ENCODE measurements at places on chromosomes 4 and X.

DNA sequence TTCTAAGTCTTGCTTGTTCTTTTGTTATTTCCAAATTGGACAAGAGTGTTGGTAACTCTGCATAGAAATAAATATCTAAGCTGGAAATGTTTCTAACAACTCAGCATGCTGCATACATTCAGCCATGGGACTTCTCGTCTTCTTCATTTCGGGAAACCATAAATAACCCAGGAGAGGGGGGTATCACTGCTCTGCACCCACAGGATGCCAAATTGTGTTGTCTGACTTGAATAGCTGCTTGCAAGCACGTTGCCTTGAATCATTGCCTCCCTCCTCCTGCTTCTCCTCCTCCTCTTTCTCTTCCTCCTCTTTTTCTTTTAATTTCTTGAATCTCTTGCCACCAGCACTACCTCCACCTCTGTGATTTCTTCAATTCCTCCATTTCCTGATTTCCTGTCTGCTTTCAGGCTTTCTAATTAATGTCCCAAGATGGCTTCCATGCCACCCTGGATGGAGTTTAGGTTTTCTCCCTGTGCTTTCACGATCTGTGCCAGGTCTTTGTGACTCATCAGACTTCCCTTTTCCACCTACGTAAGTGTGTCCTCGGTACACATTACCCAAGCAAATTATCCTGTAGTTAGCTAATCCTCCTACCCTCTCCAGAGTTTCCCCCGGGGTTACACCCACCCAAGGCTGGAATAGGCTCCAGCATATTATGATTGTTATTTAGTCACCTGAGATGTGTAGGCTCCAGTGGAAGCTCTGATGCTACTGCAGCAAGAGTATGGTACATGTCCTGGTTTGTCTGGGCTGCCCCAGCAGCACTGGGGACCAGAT is 122.6 kb upstream of the VCX3B start:
- no peak for DNase-seq

GRCh38 chrX:107629540-107629909 is 1.2 kb downstream of the PRPS1 start:
- DNase-seq = no peak

GRCh38 chr4:154743683-154744340 is at the start of gene LRAT:
TSS of gene LRAT (plus strand) at chr4:154744000. CDS start at chr4:154744327, 327 bp downstream.
- no peak for DNase-seq

DNA sequence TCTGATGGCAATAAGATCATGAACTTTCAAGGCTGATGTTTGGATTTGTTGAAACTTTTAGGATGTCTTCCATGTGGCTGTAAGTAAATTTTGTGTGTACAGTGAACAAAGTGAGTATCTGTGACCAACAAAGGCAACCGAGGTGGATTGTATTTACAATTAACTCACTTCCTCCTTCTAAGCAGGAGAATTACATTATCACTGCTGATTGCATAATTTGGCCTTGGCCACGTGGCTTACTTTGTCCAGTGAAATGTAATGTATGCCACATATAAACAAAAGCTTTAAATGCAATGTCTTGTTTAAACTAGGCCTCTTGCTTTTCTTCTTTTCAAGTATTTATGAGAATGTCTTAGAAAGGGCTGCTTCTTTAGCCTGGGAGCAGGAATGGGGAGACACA is 66.3 kb upstream of the MAD2L1 start:
- no peak for DNase-seq

GRCh38 chr4:79042079-79042674 is 102.9 kb upstream of the PAQR3 start:
- no peak for DNase-seq

- DNase-seq = peak; percentile 15
Observed at GRCh38 chr4:55321707-55322264, 24.3 kb upstream of the SRD5A3 start.

DNA sequence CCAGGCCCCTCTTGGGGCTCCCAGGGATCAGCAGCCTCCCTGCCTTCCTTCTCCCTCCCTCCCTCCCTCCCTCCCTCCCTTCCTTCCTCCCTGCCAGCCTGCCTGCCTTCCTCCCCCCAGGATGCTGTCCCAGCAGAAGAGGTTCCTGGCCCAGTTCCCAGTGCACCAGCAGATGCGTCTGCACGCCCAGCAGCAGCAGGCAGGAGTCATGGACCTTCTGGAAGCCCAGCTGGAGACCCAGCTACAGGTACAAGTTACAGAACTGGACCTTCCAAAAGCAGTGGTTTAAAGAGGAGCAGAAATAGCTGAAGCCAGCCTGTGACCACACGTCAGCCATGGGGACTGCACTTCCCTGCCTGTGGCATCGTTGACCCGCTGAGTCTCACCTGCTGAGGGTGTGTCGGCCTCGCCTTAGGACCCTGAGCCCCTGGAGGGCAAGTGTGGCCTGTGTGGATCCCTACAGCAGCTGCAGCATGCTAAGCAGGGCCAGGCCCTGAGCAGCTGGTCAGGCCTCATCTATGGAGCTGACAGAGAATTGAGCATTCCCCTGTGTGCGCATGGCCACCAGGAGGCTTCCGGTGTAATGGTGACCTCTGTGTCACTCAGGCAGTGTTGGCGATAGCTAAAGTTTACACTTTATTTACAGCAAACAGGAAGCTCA is 84.7 kb downstream of the CRMP1 start:
- no peak for DNase-seq

- DNase-seq = no peak
Observed at GRCh38 chr4:24578364-24578763, 6.0 kb downstream of the DHX15 start.

GRCh38 chr4:162681212-162681611 is 485.5 kb downstream of the NAF1 start:
- no peak for DNase-seq

- DNase-seq = no peak
Observed at GRCh38 chr4:22634541-22635181, 58.1 kb upstream of the GBA3 start.

- DNase-seq = no peak
Observed at GRCh38 chr4:182268966-182269365, 25.8 kb downstream of the TENM3 start.

GRCh38 chrX:7941390-7942042 is 14.3 kb upstream of the PNPLA4 start:
- no peak for DNase-seq

- no peak for DNase-seq
Observed at GRCh38 chr4:120929847-120930246, 7.3 kb upstream of the PRDM5 start.

DNA sequence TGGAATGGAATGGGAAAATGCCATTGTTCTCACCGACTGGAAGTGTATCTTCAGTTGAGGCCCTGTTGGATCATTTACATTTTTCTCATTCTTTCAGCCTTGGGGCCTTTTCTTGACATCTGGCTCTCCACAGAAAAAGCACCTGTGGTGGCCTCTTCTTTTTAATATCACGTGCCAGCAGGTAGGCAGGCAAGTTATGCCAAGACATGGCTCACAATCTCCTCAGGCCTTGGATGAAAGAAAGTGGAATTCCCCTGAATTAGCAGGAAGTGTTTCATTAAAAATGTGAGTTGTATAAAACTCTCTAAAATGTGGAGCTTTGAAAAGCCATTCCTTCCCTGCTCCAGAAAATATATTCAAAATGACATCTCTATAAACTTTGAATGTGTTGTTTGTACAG is 122.1 kb downstream of the FRAS1 start:
- DNase-seq = no peak

- no peak for DNase-seq
Observed at GRCh38 chr4:147586032-147586431, 31.2 kb upstream of the TMEM184C start.

DNA sequence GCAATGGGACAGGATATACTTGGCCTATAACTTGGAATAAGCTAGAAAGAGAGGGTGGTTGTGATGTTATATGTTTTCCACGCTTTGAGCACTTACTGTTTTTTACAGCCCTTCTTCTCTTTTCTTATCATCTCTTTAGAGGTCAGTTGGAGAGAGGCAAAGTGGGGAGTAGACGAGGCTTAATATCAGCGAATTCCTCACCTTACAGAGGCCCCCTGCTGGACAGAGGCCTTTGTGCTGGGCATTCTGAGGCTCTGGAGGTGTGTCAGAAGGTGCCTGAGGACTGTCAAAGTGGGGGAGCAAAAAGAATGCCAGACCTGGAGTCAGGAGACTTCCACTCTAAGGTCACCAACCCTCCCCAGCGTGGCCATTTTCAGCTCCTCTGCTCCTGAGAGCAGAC is 42.5 kb downstream of the MAMLD1 start:
- no peak for DNase-seq

DNA sequence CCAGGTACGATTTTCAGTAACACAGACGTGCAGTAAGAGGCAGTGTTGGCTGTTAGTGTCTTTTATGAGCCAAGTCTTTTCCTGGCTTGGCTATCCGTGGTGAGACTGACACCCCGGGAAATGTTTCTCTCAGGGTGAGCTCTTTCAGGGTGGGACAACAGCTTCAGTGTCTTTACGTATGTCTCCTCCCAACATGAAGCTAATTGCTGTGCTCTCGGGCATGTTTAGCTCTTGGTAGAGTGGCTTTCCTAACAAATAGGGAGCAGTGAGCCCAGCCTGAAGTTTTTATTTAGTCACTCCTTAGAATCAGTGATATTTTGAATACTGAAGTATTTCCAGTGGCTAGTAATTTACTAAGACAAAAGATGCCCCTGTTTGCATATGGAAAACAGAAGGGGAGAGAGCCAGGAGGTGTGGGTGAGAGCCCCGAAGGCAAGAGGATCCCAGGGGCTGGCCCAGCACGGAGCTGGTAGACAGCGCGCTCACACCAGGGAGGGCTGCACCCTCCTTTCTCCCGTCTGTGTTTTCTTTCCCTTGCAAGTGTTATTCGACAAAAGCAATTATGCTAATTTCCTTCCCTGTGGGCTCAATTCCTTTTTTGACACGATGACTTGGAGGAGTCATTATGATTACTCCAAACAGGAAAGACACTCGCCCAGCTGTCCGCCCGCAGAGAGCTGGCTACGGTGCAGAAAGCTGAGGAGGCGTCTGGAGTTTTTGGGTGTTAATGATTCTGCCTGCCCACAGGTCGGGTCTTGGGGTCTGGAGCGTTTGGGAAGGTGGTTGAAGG is 47.7 kb downstream of the PDGFRA start:
- DNase-seq = no peak

- DNase-seq = no peak
Observed at GRCh38 chr4:80053140-80053910, 19.7 kb downstream of the ANTXR2 start.

DNA sequence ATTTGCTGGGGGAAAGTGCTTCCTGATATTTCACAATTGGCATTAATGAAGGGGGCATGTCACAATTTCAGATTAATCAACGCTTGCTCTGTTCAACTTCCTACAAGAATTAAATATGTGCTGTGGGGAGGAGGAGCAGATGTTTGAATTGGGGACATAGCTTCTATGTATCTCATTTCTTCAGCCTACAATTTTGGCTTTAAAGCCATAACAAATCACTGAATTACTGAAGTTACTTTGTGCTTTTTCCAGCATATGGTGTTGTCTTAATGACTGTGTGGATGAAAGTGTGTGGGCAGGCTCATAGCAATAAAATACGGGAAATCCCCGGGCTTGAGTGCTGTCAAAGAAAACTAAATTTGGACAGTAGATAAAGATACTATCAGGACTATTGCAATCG is 813 bp downstream of the TLR7 start:
- DNase-seq = no peak

DNA sequence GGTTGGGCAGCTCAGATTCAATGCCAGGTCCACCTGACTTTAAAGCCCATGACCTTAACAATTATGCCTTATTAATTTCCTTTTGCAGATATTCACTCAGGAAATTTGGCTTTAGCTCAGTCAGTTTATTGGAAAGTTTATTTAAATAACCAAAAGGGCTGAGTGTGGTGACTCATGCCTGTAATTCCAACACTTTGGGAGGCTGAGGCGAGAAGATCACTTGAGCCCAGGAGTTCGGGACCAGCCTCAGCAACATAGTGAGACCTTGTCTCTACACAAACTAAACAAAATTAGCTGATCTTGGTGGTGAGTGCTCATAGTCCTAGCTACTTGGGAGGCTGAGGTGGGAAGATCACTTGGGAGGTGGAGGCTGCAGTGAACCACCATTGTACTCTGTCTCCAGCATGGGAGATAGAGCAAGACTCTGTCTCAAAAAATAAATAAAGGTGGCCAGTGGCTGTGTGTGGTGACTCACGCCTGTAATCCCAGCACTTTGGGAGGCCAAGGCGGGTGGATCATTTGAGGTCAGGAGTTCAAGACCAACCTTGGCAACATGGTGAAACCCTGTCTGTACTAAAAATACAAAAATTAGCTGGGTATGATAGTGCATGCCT is 43.3 kb downstream of the RHOH start:
- DNase-seq = no peak

- no peak for DNase-seq
Observed at GRCh38 chrX:9339603-9340491, 125.0 kb upstream of the TBL1X start.

GRCh38 chr4:102809691-102810090 is 17.7 kb downstream of the UBE2D3 start:
- no peak for DNase-seq

DNA sequence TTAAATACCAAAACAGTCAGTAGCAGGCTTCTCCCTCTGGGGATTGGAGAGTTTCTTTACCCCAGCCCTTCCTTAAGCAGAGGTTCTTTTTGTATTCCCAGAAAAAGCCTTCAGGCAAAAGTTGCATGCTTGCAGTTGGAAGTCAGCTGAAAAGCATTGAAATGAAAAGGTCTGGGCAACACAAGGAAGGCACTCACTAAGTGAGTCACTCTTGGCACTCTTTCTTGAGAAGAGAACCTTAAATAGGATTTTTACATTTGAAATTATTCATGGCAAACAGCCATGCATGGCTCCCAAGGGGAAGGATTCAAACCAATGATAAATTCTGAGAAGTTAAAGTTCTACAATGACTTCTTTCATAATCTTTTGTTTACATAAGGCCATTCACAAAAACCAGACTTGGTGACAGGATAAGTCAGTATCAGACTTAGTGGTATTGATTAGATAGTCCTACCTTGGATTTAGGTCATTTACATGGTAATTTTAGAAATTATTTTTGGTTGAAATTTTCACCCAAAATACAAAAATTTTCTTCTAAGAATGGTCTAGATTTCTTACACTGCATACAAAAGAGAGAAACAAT is 2068.9 kb downstream of the PCDH7 start:
- no peak for DNase-seq

DNA sequence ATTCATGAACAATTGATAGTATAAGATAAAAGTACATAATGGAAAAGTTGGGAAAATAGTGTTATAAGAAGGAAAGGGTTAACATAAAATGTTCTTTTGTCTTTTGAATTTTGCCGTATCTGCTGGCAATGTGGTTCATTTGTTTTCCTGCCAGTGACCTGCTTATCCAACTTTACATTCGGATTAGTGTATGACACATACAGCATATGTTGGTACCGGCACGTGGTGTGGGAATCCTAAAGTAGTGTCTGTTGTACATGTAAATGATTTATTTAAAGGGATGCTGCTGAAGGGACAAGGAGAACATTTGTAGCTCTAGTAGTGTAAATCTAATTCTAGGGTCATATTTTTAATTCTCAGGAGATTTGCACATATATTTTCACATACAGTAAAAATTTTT is 11.5 kb downstream of the RAB9A start:
- DNase-seq = no peak
